ENCODE measurements at places on chromosomes 1 and 21.

DNA sequence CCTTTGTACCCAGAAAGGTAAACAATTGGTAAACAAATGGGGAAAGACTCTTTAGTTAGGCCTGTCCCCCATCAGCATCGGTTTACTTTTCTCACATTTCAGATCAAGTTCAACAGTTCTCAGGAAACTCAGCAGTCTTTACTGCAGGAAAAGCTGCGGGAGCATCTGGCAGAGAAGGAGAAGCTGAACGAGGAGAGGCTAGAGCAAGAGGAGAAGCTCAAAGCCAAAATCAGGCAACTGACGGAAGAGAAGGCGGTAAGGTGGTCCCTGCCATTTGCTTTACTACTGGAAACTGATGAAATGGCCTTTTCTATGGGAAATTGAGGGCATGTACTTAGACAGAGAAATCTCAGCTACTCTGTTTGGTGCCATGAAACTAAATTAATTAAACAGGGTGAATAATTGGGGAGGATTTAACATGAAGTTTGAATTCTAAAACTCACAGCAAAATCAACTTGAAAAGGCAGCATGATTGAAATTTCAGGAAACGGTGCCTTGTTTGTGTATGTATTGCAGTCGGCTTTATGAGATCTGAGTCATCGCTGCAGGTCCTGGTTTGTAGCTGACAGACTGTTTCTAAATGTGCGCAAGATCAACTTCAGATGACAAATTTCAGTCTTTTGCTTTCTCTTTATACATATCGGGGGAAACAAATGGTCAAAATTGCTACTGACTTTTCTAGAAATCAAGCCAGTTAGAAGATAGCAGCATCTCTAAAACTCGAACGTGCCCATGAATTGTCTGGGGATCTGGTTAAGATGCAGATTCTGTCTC is 67.9 kb upstream of the EFHD2 start:
- DNase-seq: no peak
- peaks cover 40% of the 10 kb centered on the region for H3K4me1 ChIP-seq
- H3K27me3 ChIP-seq: no peaks in the 10 kb centered on the region
- H3K27ac ChIP-seq: peak overlapping the region; percentile 69
- H3K36me3 ChIP-seq: no peaks in the 10 kb centered on the region
- no peak overlapping the region for H3K4me3 ChIP-seq

- H3K36me3 ChIP-seq: no peaks in the 10 kb centered on the region
- no peak overlapping the region for H3K27ac ChIP-seq
- DNase-seq: no peak
- no peaks in the 10 kb centered on the region for H3K4me1 ChIP-seq
Measured at GRCh38 chr1:186082235-186082937, 292.7 kb downstream of the TPR start.

DNA sequence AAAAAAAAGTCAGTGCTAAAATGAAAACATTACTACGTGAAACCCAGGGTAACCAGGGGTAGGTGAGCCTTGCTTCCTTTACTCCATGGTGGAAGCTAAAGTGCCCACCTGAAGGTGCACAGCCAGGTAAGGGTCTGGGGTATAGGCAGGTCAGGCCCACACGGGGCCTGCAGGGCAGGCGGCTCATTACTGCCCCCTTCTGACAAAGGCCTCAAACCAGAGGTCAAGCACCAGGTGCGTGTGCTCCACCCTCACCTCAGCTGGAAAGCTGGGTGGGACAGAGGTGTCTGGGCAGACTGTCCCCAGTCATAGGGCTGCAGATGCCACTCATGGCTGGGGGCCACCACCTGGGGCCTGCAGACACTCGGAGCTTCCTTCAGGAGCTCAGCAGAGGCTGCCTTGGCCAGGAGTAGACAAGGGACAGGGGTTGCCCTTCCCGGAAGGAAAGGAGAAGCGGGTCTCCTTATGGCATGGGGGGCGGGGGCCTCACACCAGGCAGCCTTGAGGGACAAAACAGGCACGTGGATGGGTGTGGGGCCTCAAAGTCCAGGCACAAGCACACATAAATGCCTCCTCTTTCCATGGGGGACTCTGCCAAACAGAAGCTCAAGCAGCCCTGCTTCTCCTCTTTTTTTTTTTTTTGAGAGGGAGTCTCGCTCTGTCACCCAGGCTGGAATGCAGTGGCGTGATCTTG is 36.2 kb downstream of the ACOT7 start:
- no peak overlapping the region for H3K4me3 ChIP-seq
- no peak for DNase-seq
- H3K4me1 ChIP-seq: peaks cover 43% of the 10 kb centered on the region
- no peaks in the 10 kb centered on the region for H3K27me3 ChIP-seq
- no peaks in the 10 kb centered on the region for H3K36me3 ChIP-seq

DNA sequence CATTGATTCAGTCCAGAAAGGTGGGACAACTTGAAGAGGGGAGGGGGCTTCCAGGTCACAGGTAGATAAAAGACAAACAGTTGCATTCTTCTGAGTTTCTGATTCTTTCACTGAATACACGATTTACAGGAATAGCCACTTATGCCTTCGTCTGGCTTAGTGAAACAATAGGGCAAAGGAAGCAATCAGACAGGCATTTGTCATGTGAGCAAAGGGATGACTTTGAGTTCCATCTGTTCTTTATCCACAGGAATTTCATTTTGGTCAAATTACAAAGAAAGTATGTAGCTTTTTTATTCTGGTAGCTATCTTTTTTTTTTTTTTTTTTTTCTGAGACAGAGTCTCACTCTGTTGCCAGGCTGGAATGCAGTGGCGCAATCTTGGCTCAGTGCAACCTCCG is 202.5 kb downstream of the TTLL7 start:
- no peak for DNase-seq
- H3K27me3 ChIP-seq: no peaks in the 10 kb centered on the region
- peaks cover 7% of the 10 kb centered on the region for H3K4me1 ChIP-seq
- H3K36me3 ChIP-seq: no peaks in the 10 kb centered on the region

DNA sequence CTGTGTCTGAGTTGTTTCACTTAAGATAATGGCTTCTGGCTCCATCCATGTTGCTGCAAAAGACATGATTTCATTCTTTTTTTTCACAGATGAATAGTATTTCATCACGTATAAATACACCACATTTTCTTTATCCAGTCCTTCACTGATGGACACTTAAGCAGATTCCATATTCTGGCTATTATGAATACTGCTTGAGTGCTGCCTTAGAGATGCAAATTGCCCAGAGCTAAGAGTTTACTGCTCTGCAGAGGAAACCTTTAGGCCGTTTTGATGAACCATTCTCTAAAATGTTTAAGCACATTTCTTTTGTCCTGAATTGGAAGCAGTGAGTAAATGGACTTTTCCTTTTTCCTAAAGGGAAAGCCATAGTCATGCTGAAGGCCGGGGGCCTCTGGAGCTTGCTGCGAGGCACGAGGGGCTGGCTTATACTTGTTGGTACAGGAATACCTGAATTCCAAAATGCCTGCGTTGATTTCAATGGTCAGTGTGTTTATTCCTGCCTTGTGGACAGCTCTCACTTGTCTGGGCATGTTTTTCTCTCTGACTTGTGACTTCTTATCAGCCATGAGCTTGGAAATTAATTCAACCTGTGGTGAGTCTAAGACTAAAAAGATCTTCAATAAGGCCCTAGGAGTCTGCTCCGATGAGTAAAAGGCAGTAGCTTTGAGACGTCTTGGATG is 201.0 kb upstream of the MAP1LC3C start:
- no peaks in the 10 kb centered on the region for H3K27me3 ChIP-seq
- H3K4me3 ChIP-seq: no peak overlapping the region
- no peaks in the 10 kb centered on the region for H3K36me3 ChIP-seq

DNA sequence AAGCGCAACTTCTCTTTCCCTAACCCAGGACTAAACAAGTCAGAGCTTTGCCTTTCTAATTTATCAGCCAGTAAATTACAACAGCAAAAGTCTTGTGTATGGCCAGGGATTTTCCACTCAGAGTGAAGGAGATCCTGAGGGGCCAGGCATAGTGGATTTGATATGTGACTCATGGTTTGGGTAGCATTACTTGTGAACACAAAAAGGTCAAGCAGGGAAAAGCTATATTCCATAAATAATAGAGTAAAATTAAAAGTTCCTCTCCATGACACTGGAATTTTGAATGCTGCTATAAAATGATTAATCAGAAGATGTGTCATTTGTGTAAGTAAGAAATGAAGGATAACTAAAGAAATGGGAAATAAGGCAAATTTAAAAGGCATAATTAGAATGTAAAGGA is 284.8 kb downstream of the HLX start:
- no peak overlapping the region for H3K27ac ChIP-seq
- no peak overlapping the region for H3K4me3 ChIP-seq
- H3K27me3 ChIP-seq: no peaks in the 10 kb centered on the region
- H3K36me3 ChIP-seq: no peaks in the 10 kb centered on the region
- no peak for DNase-seq

DNA sequence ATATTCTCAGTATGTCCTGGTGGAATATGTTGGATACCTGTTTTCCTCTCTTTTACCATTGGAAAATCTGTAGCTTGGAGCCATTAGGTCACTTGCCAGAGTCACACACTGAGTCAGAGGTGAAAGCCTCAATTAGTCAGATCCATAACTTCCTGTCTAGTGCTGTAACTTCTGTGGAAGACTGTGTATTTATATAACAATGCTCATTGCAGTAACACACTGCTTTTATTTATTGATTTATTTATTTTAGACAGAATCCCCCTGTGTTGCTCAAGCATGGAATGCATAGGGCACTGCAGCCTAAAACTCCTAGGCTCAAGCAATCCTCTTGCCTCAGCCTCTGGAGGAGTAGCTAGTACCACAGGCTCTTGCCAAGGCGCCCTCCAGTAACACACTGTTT is 1.3 kb upstream of the DOCK7 start:
- H3K27me3 ChIP-seq: no peaks in the 10 kb centered on the region
- peaks cover 46% of the 10 kb centered on the region for H3K4me1 ChIP-seq
- H3K36me3 ChIP-seq: no peaks in the 10 kb centered on the region
- DNase-seq: no peak
- H3K27ac ChIP-seq: peak overlapping the region; percentile 50
- H3K4me3 ChIP-seq: no peak overlapping the region

Measured in vagina (tissue), 2 donors.